Sigmoid colon (tissue), 7 donors: ENCODE measurements at places on chromosomes 7 and 10. TPM values are rescaled to one million over a fixed set of nuclear protein-coding genes. Genes with fewer than 3 reads are reported as not detected.

GRCh38 chr7:69129524-69129923 is 468.8 kb upstream of the AUTS2 start:
- DNase-seq = no peak

GRCh38 chr10:43162604-43163003 is 24.4 kb downstream of the CSGALNACT2 start:
- DNase-seq = no peak

DNA sequence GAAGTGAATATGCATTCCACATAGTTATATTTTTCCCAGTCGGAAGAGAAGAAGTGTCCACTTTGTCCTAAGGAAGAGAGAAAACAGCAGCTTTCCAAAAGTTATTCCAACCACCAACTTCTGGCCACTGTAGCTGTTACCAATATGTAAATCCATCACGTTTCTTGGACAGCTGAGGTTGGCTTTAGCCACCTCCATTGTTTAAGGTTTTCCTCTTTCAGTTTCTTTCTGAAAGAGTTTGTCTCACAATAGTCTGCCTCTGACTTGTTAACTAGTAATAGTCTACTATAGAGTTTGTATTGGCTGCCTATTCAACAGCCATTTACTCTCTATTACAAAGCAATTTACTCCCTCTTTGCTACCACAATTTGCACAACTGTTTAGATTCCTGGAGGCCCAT is 457.6 kb upstream of the LRRN3 start:
- DNase-seq = no peak

- no peak for DNase-seq
Measured at GRCh38 chr7:28732071-28732869, 225.9 kb downstream of the TRIL start.

- DNase-seq = no peak
Measured at GRCh38 chr7:44973610-44974401, 5.0 kb downstream of the MYO1G start.

DNA sequence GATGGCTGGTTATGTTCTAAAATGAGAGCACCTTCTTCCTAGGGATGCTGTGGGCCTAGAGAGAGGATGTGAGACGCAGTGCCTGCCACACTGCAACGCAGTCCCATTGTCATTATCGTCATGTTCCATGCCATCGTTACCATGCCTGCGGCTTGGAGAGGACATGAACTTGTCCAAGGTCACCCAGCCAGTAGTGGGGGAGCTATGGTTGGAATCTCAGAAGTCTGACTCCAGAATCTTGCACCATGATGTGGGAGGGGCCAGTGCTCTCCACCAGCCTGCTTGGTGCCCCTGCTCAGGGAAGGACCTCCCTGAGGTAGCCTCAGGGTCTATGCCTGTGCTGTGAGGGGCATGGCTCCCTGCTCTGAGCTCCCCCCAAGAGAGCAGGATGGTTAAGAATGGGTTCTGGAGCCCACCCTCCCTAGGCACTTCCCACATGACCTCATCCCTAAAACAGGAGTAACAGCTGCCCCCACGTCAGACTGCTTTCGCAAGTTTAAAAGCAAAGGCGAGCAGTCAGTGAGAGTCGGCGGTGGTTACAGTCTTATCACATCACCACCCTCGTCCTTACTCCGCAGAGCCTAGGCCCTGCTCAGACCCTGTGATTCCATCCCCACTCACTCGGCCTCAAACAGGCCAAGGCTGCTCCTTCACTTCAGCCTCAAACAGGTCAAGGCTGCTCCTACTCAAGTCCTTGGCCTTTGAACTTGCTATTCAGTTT is 50.4 kb downstream of the HABP2 start:
- no peak for DNase-seq

DNA sequence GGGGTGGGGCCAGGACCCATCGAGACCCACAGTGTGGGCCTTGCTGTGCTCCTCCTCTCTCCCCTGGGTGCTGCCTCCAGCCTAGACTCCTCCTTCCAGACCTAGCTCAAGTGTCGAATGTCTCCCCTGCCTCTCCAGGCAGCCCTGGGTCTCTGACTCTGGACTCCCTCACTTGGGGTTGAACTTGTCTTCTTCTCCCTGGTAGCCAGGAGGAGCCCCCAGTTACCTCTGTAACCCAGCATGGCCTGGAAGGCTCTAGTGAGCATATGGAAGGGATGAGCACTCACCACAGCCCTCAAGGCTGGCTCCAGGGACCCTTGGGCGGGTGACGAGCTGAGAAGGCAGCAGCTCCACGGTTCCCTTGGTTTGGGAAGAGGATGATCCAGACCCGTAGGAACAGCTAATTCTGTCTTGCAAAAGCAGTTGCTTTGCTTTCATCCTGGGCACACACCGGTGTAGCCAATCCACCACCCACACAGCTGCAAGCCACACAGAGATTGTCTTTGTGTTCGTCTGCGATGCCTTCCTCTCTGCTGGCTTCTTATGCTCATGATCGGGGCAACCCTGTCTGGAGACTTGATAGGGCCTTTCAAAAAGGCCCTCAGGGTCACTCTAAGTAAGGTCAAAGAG is 52.3 kb upstream of the ANTXRL start:
- DNase-seq = peak; percentile 52

Gene NEBL
- total RNA-seq = 1.1 TPM

Gene PSPH
- 7.2 TPM for total RNA-seq
